ENCODE measurements at places on chromosomes 2 and 18.

DNA sequence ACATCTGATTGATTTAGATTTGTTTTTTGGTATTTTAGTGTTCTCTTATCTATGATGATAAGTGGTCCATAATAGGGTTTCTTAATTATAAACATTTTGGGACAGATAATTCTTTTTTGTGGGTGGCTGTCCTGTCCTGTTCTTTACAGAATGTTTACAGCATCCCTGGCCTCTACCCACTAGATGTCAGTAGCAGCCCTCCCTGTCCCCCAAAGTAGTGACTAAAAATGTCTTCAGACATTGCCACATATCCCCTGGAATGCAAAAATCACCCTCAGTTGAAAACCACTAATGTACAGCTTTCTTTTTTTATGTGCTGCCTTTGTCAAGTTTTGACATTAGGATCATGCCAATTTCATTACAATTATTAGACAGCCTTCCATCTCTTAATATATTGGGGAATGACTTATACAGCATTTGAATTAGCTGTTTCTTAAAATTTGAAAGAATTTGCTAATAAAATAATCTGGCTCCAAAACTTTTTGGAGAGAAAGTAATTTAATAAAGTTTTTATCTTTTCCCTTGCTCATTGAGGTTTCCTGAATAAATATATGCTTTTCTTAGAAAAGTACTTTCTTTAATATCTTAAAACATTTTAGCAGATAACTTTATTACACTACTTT lies 19.5 kb downstream of the WIPF1 start:
- no peak for DNase-seq

DNA sequence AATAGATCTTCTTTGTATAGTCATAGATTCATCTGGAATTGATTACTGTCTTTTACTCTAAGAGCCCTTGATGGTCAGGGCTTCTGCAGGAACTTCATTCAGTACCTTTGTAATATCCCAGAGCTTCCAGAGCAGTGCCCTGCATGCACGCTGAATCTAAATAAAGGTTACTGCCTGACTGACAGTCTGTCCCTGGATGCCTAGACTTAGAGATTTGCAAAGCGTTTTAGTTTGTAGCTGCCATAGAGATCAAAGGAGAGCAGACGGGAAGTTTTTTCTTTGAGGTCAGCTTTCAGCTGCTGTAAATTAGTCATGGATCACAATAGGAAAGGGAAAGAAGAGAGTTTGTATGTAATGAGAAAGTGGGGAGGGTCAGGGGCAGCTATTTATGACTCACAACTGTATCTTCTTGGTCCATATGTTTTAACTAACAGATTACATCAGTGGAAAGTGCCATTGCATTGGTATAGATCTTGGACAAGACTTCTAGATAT lies 45.2 kb upstream of the NYAP2 start:
- DNase-seq, result no peak

DNA sequence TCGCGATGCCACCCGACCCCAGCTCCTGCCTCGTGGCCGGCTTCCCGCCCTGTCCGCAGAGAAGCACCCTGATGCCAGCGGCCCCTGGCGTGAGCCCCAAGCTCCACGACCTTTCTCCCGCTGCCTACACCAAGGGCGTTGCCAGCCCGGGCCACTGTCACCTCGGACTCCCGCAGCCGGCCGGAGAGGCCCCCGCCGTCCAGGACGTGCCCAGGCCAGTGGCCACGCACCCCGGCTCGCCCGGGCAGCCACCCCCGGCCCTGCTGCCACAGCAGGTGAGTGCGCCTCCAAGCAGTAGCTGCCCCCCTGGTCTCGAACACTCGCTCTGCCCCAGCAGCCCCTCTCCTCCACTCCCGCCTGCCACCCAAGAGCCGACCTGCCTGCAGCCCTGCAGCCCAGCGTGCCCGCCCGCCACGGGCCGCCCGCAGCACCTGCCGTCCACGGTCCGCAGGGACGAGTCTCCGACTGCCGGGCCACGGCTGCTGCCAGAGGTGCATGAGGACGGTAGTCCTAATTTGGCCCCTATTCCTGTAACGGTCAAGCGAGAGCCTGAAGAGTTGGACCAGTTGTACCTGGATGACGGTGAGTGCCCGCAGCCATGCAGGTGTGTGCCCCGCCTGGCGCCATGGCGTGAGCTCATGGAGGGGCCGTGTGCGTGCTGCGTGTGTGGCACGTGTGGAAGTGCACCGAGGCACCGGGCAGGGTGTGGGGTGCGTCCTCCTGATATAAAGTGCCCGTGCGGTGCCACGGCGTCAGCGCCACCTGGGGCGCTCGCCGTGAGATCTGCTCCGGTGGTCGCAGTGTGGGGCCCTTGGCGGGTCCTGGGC lies 90.8 kb downstream of the NFATC1 start:
- no peak for DNase-seq

GRCh38 chr2:189799531-189799930 lies 15.3 kb downstream of the PMS1 start:
- DNase-seq, result no peak

DNA sequence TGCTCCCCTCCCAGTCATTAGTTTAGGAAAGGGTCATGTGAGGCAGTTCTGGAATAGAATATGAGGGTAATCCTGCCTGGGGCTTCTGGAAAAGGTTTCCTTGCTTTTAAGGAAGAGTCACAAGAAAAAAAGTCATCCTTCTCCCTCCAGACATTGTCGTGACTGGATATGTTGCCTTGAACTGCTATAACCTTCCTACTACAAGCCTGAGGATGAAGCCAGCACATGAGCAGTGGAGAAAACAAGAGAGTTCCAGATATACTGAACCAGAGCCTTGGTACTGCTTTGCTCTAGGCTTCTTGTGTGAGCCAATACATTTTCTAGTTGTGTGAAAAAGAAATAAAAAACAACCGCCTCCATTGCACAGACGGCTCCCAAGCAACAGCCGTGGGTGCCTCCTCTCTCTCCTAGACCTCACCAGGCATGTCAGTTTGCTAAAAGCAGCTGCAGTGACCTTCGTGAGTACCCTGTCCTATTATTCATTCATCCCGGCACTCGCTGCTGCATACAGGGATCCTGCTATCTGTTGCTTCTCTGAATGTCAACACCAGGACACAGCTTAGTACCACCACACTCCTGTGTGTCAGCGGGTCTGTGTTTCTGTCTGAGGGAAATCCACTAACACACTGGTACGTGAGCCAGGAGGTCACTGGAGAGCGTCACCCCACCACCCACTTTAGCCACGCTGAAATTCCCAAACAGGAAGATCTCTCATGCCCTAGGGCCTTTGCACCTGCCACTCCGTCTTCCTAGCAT lies 186.7 kb downstream of the KLHL29 start:
- DNase-seq, result no peak

- no peak for DNase-seq
These were observed 73.2 kb upstream of the GALNT5 start for GRCh38 chr2:157184161-157184895.

- DNase-seq, result no peak
These were observed 54.8 kb upstream of the PDE1A start for GRCh38 chr2:182481676-182482075.

DNA sequence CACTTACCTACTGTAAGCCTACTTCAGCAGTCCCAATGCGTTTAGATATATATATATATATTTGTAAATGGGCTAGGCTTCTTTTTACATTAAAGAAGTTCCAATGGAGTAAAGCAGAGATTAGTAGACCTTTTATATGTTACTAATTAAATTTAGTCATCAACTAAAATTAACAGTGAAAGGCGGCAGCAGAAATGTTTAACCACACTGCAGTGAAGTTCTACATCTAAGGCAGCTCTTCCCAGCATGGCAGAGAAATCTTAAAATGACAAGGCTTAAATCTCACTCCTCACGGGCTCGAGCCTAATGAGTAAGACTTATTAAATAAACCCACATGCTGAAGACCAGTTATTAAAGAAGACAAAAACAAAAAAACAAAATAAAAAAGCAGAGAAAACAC lies 19.1 kb upstream of the KANSL1L start:
- no peak for DNase-seq

DNA sequence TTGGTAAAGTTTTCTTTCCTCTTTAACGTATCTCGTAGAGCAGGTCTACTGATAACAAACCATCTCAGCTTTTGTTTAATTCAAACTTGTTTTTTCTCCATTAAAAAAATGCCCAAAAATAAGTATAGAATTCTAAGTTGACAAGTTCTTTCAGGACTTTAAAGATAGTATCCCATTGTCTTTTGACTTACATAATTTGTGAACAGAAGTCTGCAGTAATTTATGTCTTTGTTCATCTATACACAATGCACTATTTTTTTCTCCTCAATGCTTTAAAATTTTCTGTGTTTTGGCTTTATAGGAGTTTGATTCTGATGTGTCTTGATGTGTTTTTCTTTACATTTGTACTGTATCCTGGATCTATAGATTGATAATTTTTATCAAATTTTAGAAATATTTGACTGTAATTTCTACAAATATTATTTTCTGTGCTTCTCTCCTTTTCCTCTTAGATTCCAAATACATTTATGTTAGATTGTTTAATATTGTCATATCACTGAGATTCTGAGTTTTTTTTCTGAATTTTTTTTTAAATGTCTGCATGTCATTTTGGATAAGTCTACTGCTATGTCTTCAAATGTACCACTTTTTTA lies 143.3 kb downstream of the FTCDNL1 start:
- DNase-seq, result no peak

DNA sequence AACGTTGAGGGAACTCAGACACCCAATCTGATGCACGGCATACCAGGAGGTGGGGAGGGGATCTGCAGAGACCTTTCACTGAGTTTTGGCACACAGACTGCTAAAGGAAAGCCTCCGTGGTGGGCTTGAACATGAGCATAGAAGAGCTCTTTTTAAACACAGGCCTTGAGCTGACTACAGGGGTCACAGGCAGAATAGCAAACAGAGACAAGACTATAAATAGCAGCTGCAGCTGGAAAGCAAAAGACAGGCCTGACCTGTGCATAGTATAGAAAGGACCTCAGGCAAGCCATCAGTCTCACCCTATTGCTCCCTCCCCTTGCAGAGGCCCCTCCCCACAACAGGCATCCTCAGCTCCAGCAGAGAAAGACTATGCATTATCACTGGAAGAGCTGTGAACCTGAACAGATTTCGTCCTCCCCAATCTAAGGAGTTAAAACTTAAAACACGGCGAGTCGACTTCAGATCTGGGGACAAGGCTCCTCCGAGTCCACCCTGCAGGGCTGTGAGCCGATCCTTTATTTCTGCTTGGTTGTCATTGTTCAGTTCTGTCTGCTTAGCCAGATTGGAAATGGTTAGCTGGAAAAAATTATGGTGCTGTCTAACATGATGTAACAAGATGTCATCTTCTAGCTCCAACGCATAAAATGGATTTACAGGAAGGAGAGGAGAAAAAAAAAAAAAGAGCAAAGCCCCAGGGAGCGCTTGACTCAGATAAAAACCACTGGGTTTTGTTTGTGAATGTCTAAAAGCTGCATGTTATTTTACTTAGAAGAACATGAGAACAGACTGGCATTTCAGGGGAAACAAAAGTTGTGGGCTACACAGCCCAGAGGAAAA lies 25.2 kb upstream of the LCLAT1 start:
- no peak for DNase-seq

DNA sequence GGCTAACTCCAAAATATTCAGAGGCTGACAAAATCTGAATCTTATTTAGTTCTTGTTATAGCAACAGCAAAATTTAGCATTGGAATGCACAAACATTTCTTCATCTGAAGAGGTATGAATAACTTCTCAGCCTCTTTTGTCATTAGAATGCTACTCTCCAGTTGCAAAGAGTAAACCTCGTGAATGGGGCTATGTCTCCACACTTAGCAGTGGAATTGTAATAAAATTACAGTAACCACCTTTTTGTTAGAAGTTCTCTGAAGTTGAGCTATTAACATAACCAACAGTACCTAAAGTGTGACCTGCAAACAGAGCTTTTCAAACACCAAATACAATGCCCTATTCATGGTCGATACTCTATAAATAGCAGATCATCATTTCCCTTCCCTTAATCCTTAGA lies 50.2 kb upstream of the GALNT3 start:
- DNase-seq, result no peak

- no peak for DNase-seq
These were observed 161.3 kb downstream of the HAUS1 start for GRCh38 chr18:46265196-46266156.

- no peak for DNase-seq
These were observed 41.5 kb downstream of the CHN1 start for GRCh38 chr2:174963437-174964400.

- no peak for DNase-seq
These were observed 421.7 kb downstream of the RNF144A start for GRCh38 chr2:7338961-7339360.

- DNase-seq, result peak; percentile 31
These were observed 77.1 kb downstream of the SPRED2 start for GRCh38 chr2:65355186-65355831.

- no peak for DNase-seq
These were observed 155.4 kb upstream of the LHCGR start for GRCh38 chr2:48910961-48911360.

DNA sequence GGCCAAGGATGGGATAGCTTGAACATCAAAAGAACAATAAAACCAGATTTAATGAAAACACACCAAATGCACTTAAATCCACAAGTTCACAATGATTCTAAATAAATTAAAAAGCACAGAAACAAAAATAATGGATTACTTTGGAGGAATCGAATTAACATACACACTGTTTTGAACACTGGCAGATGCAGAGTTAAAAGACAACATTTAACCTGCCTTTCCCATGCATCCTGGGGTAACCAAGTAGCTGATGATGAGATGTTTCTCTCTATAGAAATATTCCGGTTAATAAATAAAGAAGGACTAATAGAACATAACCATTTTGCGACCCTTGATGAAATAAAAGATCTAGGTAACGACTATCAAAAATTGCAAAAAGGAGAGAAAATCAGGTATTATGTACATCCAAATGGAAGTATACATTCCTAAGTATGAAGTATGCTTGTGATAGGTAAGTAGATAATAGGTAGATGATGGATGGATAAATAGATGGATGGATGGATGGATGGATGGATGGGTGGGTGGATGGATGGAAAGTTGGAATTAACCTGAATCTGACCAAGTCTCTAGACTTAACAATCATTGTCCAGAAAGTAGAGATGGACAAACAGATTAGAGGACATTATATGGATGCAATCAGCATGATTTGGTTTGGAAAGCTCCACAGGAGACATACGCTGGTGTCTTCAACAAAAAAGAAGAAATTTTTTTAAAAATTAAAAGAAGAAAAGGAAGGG lies 57.4 kb upstream of the MYCN start:
- DNase-seq, result no peak

DNA sequence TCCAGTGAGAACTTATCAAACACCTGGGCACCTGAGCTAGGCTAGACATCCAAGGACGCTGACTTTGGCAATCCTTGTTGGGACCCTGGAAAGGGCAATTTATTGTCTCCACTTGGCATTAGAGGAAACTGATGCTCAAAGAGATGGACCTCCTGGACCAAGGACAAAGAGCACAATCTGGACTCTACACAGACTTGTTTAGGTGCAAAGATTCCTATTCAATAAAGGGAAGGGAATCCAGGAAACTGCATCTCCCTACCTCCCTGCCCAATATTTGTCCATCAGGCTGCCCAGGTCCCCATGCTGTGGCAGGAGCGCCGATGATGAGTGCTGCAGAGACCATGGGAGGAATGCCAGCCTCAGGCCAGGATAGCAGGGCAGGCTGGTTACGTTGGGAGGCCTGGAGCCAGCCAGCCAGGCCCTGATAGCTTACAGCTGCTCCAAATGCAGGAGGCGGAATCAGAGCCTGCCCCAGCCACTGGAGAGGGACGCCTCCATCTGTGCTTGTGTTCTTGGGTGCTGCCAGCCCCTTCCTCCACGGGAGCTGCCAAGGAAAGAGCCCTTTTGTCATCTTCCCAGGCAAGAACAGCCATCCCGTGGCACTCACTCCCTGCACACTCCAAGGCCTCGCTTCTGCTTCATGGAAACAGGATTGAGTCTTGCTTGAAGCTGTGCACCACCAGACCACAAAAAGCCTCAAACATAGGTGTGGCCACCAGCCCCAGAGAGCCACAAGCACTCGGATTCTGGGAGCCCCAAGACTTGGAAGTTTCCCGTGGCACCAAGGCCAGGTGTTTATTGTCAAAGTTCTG lies 60.0 kb downstream of the HS1BP3 start:
- DNase-seq, result peak; percentile 6
